ENCODE measurements at places on chromosomes 5 and 9. TPM values are rescaled to one million over a fixed set of nuclear protein-coding genes. Genes with fewer than 3 reads are reported as not detected.

DNA sequence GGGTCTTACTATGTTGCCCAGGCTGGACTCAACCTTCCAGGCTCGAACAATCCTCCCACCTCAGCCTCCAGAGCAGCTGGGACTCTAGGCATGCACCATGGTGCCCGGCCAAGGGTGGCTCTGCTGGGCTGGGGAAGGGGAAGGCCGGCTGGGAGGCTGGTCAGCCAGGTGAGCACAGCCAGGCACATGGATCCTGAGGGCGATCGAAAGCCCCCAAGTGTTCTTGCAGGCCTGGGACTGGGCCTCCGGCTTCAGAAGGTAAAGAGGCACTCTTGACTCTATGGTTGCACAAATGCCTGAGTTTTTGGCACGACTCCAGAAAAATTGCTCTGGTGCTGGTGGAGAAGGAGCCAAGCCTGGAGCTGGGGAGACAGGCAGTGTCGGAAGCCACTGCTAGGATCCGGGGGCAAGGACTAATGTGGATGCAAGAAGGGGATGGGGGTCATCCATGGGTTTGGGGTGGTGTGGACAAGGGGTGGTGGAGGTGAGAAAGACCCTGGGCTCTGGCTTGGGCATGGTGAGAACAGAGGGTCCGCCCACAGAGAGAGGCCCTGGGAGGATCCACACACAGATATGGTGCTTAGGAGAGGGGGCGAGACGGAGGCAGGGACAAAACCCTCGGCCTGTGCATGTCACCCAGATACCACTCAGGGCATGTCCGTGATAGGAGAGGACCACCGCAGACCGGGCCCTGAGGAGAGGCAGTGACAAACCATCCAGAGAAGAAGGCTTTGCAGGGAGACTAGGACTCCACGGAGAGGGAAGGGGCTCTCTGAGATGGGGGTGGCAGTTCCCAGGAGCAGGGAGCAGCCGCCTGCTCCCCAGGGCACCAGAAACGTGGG, 51.1 kb upstream of the COL5A1 start:
- DNase-seq, result no peak

GRCh38 chr9:69549310-69550202, 122.6 kb downstream of the APBA1 start:
- DNase-seq, result no peak

The NPR2 gene
- total RNA-seq, result 0.08 TPM

DNA sequence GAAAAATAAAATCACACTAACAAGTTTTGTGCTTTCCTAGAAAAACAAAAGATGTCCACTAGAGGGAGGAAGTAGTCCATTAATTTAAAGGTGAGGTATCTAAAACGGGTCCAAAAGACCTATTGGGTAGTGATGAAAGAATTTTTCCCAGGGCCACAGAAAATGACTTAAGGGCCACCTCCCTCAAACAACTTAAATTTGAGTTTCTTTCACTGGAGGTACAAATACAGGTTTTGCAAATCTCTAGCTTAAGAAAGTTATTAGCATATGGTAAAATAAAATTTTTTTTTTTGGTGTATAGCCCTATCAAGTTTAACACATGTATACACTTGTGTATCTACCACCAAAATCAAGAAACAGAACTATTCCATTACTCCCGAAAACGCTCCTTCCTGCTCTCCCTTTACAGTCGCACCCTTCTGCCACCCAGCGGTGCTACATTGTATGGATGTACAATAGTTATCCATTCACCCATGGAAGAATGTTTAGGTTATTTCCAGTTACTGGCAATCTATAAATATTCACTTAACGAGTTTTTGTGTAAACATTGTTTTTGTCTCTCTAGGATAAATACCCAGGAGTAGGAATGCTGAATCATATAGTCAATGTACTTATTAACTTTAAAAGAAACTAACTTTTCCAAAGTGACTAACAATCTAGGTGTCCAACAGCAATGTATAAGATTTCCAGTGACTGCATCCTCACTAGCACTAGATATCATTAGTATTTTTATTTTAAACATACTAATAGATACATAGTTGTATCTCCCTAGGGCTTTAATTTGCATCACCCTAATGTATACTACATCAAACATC, 21.9 kb downstream of the DEPDC1B start:
- no peak for DNase-seq

- no peak for DNase-seq
Observed at GRCh38 chr9:4225291-4226028, 74.4 kb downstream of the GLIS3 start.

DNA sequence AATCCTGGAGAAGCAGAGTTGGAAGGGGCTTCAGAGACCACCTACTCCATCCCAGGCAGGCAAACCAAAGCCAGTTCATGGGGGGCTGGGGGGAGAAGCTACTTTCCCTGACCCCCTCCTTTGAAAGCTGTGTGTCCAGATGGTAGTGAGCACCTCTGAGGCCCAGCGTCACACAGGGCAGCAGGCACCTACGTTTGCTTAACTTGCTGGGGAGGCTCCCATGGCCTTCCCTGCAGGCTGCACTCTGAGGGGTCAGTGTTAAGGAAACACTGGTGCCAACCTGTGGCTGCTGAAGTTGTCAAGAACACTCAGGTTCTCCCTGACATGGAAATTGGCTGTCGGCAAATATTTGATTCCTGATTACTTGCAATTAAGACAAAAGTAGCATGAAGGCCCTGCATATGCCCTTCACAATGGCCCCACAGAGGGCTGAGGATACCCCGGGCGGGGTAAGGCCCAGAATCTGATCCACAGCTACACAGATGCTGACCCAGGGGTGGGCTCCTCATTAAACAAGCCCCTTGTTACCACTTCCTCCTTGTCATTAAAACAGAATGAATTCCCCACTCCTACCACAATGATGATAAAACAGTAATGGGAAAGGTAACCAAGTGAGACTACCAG, 208.5 kb downstream of the FSTL4 start:
- DNase-seq, result no peak

GRCh38 chr5:53381-54174, 38.4 kb upstream of the PLEKHG4B start:
- no peak for DNase-seq

DNA sequence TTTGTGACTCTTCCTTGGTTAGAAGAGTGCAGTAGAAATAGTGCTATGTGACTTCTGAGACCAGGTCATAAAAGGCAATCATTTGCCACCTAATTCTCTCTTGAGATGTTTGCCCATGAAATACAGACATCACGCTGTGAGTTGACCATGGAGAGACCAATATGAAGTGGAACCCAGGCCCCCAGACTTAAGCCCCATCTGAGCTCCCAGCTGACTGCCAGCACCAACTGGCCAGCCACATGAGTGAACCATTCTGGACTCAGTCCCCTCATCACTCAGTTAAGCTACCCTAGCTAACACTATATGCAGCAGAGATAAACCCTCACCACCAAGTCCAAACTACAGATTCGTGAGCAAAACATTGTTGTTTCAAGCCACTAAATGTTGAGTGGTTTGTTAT, 60.7 kb upstream of the NIPBL start:
- no peak for DNase-seq

Data from esophagus squamous epithelium (tissue), 5 donors.